Stomach (tissue), 19 donors: ENCODE measurements at places on chromosomes 11 and 22. TPM values are rescaled to one million over a fixed set of nuclear protein-coding genes. Genes with fewer than 3 reads are reported as not detected.

DNA sequence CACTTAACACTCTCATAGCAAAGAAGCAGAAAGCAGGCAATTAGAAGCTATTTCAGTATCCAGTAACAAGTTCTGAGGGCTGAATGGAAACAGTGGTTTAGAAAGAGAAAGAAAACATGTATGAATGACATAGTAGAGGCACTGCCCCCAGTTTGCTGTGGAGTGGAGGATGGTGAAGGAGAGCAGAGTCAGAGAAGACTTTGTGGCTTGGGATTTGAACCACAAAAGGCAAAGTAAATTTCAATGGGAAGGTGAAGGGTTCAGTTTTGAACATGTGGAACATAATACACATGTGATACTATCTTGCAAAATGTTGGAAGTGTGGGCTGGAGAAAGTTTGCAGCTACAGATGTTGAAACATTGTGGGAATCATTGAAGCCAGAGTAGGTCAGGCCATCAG is 81.4 kb downstream of the SNX19 start:
- DNase-seq = no peak

ZNF280A gene
- total RNA-seq = not detected

RIC3 gene
- total RNA-seq = 17.3 TPM

DNA sequence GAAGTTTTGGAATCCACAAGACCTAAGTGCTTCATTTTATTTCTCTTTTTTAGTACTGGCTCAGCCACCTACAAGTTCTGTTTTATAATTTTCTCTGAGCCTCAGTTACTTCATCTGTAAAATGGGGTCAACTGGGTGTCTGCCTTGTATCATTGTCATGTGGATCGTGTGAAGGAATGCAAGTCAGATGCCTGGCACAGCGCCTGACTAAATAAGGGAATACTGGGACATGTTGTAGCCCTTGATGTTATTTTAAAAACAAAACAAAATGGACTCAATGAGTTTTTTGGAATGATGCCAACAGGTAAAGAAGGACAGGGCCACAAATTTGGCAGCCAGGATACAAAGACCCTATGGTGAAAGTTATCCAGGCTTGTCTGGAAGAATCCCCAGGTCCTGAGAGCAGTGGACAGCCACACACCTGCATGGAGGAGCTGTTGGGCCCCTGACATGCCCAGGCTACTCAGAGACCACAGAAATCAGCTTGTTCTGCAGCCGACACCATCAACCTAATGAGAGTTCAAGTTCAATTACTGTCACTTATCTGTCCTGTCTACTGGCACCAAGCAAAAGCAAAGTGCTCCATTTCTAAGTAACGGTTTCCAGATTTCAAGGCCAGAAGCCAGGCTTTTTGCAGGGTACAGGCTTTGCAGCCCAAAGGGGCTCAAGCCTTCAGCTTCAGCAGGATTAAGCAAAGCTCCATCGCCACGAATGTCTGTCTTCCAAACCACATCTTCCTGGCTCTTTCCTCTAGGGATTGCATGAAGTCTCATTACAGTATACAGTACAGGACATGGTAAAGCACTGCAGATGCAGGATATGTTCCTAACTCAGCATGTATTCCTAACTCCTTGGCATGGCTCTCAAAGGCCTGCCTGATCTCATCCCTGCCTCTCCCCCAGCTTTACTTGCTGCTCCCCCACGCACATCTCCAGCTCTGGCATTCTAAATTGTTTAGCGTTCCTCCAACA is 18.4 kb downstream of the DKK3 start:
- DNase-seq = no peak

GRCh38 chr11:57424137-57424791 is 2.7 kb downstream of the SLC43A3 start:
- DNase-seq = no peak

DNA sequence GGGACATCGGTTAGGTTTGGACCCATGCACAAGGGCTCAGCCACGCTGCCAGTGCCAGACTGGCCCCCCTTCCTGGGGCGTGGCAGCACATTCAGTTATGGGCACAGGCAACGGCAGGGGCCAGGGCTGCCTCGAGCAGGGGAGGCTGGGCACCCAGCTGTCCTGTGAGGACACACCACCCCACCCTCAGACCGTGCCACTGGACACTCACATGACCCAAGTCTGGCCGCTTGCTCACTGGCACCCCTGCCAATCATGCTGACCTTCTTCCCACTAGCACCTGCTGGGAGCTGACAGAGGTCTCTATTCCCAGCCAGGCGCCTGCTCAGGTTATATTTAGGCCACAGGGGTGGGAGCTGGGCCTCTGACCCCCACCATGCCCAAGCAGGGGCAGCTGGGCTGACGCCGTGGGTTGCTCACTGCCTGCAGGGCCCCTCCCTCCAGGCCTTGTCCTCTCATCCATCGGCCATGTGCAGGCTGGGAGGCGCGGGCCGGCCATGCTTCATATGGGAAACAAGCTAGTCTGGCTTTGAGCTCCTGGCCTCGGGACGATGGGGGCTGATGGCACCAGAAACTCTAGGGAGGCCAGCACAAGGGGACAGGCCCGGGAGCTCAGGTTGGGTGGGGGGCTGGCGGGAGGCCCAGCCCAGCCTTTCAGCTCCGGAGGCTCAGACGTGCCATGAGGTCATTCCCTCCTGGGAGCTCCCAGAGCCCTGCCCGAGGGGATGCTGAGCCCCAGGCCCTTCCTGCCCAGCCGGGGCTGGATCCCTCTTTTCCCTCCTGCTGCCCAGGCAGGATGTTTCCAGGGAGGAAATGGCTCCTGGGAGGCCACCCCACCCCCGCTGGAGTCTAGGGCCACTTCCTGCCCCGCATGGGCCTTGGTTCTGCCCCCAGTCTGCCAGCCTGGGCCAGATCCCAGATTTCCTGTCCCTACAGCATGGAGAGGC is 15.2 kb upstream of the TBX1 start:
- DNase-seq = no peak

GRCh38 chr11:17268902-17269301 is 7.6 kb upstream of the NUCB2 start:
- DNase-seq = no peak

KDELR3 gene
- total RNA-seq = 11.6 TPM

NDUFC2 gene
- 53.6 TPM for total RNA-seq

DNA sequence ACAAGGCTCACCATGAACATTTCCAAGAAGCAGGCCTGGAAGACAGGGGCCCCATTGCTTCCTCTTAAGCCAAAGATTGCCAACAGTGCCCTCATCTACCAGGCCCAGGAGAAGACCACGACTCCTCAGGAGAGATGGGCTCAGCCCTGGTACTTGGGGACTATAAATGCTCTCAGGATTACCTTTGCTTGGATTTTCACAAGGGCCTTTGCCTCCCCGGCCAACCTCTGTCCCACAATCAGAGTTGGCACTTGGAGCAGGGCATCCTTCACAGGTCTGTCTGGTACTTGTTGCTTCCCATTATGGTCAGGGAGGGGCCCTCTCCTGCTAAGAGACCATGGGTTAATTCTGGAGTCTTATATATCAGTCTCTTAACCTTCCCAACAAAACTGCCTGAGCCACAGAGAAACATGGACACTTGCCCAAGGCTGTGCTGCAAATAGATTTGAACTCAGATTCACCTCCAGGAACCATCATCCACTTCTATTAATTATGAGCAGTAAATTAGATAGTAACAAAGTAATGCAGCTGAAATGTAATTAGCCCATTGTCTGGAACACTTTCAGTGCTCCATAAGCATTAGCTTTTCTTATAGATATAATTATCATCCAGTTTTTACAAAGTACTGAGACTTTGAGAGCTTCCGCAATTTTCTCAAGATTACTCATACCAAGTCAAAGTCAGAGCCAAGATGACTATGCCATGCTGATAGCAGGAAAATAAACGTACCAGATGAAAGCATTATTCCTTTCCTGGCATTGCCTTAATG is 33.5 kb downstream of the POU2AF3 start:
- no peak for DNase-seq

GRCh38 chr11:112113539-112114457 is 27.1 kb downstream of the SDHD start:
- DNase-seq = peak; percentile 73

- DNase-seq = no peak
Observed at GRCh38 chr11:76578654-76579055, 91.9 kb downstream of the LRRC32 start.

- no peak for DNase-seq
Observed at GRCh38 chr22:37045958-37046357, 5.6 kb upstream of the KCTD17 start.

DNA sequence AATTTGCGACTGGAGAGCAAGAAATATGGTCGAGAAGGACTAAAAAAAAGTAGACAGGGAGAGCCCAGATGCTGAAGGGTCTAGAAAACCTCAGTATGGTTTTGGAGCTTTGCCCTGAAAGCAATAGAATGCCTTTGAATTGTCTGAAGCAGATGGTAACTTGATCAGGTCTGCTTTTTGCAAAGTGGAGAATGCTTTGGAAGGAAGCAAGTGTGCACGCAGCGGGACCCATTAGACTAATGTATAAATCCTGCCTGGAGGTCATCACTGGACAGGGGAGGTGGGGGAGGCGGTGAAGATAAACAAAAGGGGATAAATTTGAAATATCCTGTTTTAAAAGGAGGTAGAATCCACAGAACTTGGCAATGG is 757 bp upstream of the HINFP start:
- DNase-seq = no peak

DNA sequence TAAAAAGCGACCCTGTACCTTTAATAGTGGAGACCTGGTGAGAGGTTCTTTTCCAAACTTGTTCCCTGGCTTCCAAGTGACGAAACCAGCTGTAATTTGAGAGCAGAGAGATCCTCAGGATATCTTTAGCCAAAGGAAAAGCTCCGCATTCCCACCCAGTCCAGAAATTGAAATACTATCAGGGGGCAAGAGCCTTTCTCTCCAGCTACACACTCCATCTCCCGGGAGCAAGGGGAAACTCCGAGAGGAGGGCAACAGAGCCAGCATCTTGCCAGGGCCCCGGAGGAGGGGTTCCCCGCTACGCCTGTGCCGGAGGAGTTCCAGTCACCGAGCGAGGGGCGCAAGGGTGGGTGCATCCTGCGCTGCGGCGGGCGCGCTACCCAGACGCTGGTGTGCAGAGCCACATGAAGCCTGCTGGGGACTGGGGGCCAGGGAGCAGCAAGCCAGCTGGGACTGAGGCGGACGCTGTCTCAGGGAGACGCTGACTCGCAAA is at the start of gene FIBIN:
Gene FIBIN, plus strand, starts transcription at position 148 of the 493 bp plus-strand sequence. CDS start 415 bp downstream, outside the sequence.
- peak; percentile 73 for DNase-seq

GRCh38 chr22:21051145-21051830 is 5.5 kb downstream of the LRRC74B start:
- no peak for DNase-seq

ABCG4 gene
- total RNA-seq = not detected

- DNase-seq = no peak
Observed at GRCh38 chr11:103897160-103897936, 139.1 kb upstream of the DDI1 start.

MS4A4A gene
- total RNA-seq = not detected

ZNRF3 gene
- total RNA-seq = 1.8 TPM

DNA sequence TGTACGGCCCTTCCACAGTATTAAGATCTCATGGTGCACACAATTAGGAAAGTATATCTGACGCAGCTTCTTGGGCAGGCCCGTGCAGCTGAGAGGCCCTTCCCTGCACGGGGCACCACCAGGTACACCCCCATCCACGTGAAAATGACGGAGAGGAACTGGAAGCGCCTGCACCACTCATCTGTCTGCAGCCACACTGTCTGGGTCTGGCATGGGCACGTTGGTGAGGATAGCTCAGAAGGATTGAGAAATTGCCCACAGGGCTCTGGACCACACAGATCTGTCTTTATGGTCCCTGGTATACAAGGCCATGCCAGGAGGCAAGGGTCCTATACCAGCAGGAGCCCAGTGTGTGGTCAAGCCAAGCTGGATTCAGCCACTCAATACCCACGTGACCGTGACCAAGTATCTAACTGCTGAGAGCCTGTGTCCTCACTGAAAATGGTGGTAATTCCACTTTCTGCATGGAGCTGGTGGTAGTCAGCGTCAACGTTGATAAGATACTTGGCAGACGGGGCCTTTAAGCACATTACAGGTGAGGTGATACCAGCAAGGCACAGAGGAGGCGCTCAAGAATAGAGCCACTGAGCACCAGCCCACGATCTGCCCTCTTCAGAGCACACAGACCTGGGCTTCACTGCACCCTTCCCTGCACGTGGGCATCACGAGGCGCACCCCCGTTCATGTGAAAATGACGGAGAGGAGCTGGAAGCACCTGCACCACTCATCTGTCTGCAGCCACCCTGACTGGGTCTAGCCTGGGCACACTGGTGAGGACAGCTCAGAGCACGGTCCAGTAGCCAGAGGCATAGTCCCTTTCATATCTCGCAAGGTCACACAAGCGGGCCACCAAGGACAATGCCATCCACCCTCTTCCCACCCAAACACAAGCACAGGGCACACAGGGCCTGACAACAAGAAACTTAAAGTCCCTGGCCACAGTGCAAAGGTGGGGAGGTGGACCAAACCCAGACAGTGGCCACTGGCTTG is 28.4 kb downstream of the SHANK2 start:
- no peak for DNase-seq

- no peak for DNase-seq
Observed at GRCh38 chr11:26944866-26945664, 48.8 kb upstream of the FIBIN start.

DNA sequence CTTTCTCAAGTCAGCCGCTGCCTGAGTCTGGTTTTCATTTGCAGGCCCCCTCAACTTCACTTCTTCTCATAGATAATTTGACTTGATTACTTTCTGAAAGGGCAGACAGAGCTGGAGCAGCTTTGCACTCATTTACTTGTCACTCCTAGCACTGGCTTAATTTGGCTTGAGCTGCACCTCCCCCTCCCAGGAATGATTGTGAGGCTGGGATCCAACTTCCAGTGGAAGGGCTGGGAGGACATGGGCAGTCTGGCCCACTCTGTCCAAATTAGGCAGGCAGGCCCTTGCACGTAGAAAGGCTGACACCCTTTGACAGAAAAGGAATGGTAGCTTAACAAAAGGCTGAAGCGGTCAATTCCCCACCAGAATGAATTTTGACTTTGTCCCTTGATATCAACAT is 453.9 kb downstream of the ETS1 start:
- DNase-seq = peak; percentile 61

DNA sequence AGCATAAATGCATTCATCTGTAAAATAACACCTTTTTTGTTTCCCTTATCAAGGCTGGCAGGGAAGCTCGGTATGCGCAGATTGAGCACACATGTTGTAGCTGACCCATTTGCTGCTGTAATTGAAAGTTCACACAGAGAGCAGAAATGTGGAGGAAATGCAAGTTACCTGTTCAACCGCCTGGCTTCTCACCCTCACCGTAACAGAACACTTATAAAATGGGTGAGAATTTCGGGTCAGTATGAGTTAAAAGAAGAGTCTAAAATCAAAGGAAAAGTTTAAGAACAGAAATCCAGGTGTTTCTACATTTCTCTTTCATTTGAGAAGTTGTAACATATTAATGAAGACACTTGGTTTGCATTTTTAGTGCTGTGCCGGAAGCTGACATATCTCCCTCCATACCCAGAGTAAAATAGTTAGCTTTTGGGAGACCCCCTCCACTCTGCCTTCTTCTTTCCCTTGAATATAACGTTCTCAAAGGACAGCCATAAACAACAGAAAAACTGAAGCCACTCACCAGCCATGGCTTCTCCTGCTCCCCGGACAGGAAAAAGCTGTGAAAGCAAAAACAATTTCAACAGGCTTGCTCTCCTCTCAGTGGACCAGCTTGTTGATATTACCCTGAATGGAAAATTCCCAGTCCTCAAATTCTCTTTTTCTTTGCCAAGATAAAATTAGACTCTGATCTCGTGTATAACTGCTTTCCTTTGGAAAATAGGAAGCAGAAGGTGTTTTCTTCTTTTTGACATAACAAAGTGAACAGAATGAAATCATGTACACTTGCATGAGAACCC is at the start of gene CASP12:
Gene CASP12, minus strand, starts transcription at position 570 of the 794 bp plus-strand sequence.
- peak; percentile 63 for DNase-seq
